ENCODE measurements at places on chromosomes 12 and 14. TPM values are rescaled to one million over a fixed set of nuclear protein-coding genes. Genes with fewer than 3 reads are reported as not detected.
A peak's percentile ranks its signal among the peaks of the same experiment; 100 is the strongest.

- DNase-seq, result no peak
Observed at GRCh38 chr14:73834261-73834625, 17.4 kb upstream of the PTGR2 start.

- DNase-seq, result no peak
Observed at GRCh38 chr14:73466861-73467260, 8.5 kb upstream of the NUMB start.

GRCh38 chr14:79598339-79598738 is 613.0 kb downstream of the DIO2 start:
- peak; percentile 3 for DNase-seq

GRCh38 chr14:61188978-61189808 is 91.9 kb downstream of the TMEM30B start:
- no peak for DNase-seq

DNA sequence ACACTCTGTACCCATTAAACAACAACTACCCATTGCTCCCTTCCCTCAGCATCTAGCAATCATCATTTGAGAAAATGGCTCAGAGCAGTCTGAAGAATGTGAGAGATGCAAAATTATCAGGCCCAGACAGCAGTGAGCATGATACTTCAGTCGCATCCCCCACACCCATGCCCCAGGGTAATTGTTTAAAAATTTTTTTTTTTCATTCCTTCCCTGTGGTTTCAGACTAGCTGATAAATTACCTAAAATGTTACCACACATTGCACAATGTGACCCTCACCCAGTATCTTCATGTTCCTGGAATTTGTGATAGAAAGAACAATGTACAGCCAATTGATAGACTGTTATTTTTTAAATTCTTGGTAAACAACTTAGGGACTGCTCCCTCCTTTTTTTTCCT is 11.3 kb upstream of the USP15 start:
- DNase-seq, result no peak

- no peak for DNase-seq
Observed at GRCh38 chr12:132085291-132085635, 58.9 kb downstream of the DDX51 start.

GRCh38 chr14:54804538-54805041 is 98.0 kb downstream of the GCH1 start:
- no peak for DNase-seq

GRCh38 chr12:53995002-53995377 is 5.0 kb upstream of the HOXC9 start:
- DNase-seq, result no peak

Gene MFAP5
- not detected for total RNA-seq

Gene ATF7
- total RNA-seq, result 3.7 TPM

Gene SAMD15
- total RNA-seq, result 2.6 TPM

Gene LRP1
- 12.5 TPM for total RNA-seq

Gene SRSF9
- 280 TPM for total RNA-seq

Measured in HT1080 (cell line).